ENCODE measurements at places on chromosomes 3 and 15. TPM values are rescaled to one million over a fixed set of nuclear protein-coding genes. Genes with fewer than 3 reads are reported as not detected.

The NANOGP8 gene
- not detected for total RNA-seq

The PPP1R14D gene
- total RNA-seq, result not detected

The ETV5 gene
- 43.1 TPM for total RNA-seq

The AGBL1 gene
- not detected for total RNA-seq

The CHRM5 gene
- total RNA-seq, result not detected

The SPTBN5 gene
- 0.14 TPM for total RNA-seq

The TLR9 gene
- not detected for total RNA-seq

The TMEM212 gene
- total RNA-seq, result not detected

The WDR6 gene
- total RNA-seq, result 135 TPM

The PLA2G4E gene
- not detected for total RNA-seq

The CCR5 gene
- total RNA-seq, result not detected

The CFAP161 gene
- not detected for total RNA-seq

The SV2B gene
- 3.3 TPM for total RNA-seq

The SMAD6 gene
- total RNA-seq, result 9.0 TPM

The NUP210 gene
- 43.3 TPM for total RNA-seq

The PRTG gene
- 7.9 TPM for total RNA-seq

The ARL14 gene
- total RNA-seq, result 0.21 TPM

The CCR2 gene
- not detected for total RNA-seq

The BMF gene
- total RNA-seq, result 43.4 TPM

The PTH1R gene
- total RNA-seq, result 2.1 TPM

The MUSTN1 gene
- not detected for total RNA-seq

The SCG3 gene
- total RNA-seq, result 0.14 TPM

The GOLGA6B gene
- total RNA-seq, result not detected

The PP2D1 gene
- not detected for total RNA-seq

The DIS3L gene
- 7.7 TPM for total RNA-seq

The FRMD5 gene
- 9.9 TPM for total RNA-seq

The PLSCR5 gene
- not detected for total RNA-seq

The RCN2 gene
- total RNA-seq, result 119 TPM

The TNIK gene
- total RNA-seq, result 6.6 TPM

The LCMT2 gene
- total RNA-seq, result 7.8 TPM

The SPINK8 gene
- total RNA-seq, result not detected

The MAP1A gene
- total RNA-seq, result 2.5 TPM

The ADAMTS17 gene
- total RNA-seq, result 2.3 TPM

The ST3GAL6 gene
- 2.1 TPM for total RNA-seq

The PSMD2 gene
- total RNA-seq, result 972 TPM

The KCNMB3 gene
- 1.9 TPM for total RNA-seq

The GP5 gene
- total RNA-seq, result 0.07 TPM

The NMNAT3 gene
- 8.6 TPM for total RNA-seq

The KIF9 gene
- 14.5 TPM for total RNA-seq

The SH2D7 gene
- not detected for total RNA-seq

The IQCH gene
- 3.0 TPM for total RNA-seq

The ACOX2 gene
- 0.41 TPM for total RNA-seq

The PIERCE2 gene
- 5.2 TPM for total RNA-seq

The C3orf38 gene
- total RNA-seq, result 27.0 TPM

The ALDH1L1 gene
- 1.0 TPM for total RNA-seq

The TMC3 gene
- total RNA-seq, result not detected

The EIF1B gene
- 18.9 TPM for total RNA-seq

The RYR3 gene
- total RNA-seq, result 0.50 TPM

The RHOV gene
- total RNA-seq, result 2.0 TPM

The LCTL gene
- total RNA-seq, result 0.68 TPM

The PSTPIP1 gene
- 0.89 TPM for total RNA-seq

The PLXNA1 gene
- total RNA-seq, result 64.4 TPM

The ZBTB20 gene
- total RNA-seq, result 32.5 TPM

The ACTC1 gene
- total RNA-seq, result not detected

The CPN2 gene
- not detected for total RNA-seq

The PROS1 gene
- total RNA-seq, result 14.1 TPM

The POLQ gene
- 2.0 TPM for total RNA-seq

Data from kidney epithelial cell (primary cell).